Activated naive CD8-positive, alpha-beta T cell treated with anti-CD3 and anti-CD28 coated beads, Interleukin-2, amount 50 U/mL, for 16 hours (primary cell): ENCODE measurements at places on chromosomes 7 and 10.

GRCh38 chr10:89233033-89233432 is 18.5 kb downstream of the LIPA start:
- no peak for DNase-seq

GRCh38 chr10:81116990-81117389 is 579.3 kb downstream of the SH2D4B start:
- DNase-seq = no peak

GRCh38 chr10:84493361-84493760 is 165.0 kb downstream of the CCSER2 start:
- DNase-seq = no peak

DNA sequence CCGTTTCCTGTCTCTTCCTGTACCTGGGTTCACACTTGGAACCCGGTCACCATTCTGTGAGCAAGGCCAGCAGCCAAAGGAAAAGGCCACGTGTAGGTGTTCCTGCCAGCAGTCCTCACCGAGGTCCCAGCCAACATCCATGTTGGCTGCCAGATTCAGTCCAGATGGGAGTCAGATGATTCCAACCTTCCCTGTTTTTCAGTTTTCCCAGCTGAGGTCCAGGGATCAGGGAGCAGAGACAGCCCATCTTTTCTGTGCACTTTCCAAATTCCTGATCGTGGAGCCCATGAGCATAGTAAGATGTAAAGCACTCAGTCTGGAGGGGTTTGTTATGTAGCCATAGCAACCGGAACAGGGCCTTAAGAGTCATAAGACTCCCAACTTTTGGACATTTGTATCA is 3.9 kb upstream of the PVRIG start:
- no peak for DNase-seq

- DNase-seq = no peak
These were observed 1.0 kb downstream of the ATE1 start for GRCh38 chr10:121926671-121927317.

GRCh38 chr10:49679480-49679893 is at the start of gene C10orf53:
Gene C10orf53 (plus strand): TSS chr10:49679651. CDS start chr10:49679698, 47 bp downstream.
- no peak for DNase-seq

- no peak for DNase-seq
These were observed 73.2 kb downstream of the RHOBTB1 start for GRCh38 chr10:60870803-60871202.

GRCh38 chr10:22426653-22427052 is 81.4 kb downstream of the SPAG6 start:
- DNase-seq = no peak

DNA sequence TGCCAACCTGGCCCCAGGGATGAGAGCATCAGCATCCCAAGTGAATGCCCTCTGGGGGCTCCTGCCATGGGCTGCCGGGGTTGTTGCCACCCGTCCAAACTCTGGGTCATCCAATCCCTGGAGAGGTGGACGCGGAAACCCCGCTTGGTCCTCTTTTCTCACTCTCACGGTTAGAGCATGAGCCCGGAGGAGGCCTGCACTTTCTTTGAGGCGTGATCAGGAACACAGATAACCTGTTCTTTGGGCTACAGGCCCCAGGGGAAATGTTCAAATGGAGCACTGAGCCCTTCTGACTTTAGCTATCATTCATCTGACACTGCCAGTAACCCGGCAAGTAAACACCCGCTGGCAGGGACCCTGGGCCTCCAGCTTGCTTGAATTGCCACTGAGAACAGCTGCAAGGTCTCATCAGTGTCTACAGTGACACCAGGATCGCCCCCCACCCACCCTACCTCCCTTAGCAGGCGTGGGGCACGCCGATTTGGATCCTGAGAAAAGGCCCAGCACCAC is 29.4 kb upstream of the SLF2 start:
- DNase-seq = no peak

DNA sequence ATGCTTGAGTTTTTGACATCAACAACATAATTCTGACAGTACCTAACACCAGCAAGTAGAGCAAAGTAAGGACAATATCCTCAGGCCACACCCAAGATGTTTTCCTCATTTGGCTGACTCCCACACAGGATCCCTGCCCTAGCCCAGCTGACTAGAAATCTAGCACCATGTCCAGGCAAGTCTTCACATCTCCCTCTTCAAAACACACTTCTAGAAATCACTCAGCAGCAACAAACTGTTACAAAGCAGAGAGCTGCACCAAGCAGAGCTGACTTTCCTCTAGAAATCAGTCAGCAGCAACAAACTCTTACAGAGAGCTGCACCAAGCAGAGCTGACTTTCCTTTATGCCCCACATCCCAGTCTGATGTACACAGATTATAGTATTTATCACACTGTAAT is 7.7 kb downstream of the TMEM168 start:
- no peak for DNase-seq

DNA sequence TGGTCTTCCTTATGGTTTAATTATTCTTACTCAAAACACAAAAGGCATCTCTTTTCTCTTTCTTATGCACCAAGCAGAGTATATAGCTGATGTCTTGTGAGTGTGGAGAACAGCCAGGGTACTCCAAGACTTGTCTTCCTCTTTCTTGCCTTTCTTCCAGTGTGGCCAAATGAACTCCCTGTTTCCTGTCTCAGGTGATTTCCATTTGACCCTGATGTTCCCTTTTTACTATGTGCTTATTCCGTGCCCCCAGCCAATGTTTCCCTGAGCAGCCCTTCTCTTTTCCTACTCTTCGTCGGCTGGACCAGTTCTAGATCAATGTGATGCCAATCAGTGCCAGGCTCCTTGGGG is 12.6 kb downstream of the OR9A4 start:
- DNase-seq = no peak

DNA sequence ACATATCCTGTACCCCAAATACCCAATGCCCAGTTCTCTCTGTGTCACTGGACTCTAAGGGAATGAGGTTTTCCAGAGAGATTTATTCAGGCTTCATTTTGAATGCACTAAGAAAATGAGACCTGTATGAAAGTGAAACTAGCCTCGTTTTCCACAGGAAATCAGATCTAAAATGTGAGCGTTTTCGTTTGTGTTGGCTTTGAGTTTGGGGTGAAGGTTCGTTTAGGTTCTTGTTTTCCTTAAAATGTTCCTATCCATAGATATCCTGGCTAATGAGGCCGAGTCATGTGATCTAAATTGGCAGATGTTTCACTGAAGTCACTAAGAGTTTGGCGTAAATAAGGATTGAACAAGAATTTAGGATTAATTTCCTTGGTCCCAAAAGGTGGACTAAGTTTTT is 90.9 kb upstream of the BMPER start:
- no peak for DNase-seq

DNA sequence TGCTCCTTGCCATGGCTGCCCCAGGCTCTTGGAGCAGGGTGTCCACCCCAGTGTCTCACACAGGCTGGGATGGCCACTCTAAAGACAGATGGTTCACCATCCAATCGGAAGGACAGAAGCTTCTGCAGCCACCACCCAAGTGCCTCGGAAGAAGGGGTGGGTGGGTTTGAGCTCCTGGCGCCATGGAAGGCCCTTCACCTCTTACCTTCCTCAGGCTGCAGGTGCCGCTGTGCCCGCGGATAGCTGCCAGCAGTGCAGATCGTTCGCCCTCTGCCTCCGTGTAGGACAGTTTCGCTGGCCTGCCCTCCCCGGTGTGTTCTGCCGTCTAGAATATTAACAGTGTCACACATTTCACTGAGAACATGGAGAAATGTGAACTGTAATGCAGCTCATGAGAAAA is 243.6 kb upstream of the GRB10 start:
- no peak for DNase-seq

- DNase-seq = no peak
These were observed 1.3 kb upstream of the LRIT2 start for GRCh38 chr10:84226616-84227015.

- no peak for DNase-seq
These were observed 153.0 kb downstream of the DOCK4 start for GRCh38 chr7:112052993-112053736.

GRCh38 chr10:58637352-58637751 is 124.7 kb downstream of the BICC1 start:
- no peak for DNase-seq

DNA sequence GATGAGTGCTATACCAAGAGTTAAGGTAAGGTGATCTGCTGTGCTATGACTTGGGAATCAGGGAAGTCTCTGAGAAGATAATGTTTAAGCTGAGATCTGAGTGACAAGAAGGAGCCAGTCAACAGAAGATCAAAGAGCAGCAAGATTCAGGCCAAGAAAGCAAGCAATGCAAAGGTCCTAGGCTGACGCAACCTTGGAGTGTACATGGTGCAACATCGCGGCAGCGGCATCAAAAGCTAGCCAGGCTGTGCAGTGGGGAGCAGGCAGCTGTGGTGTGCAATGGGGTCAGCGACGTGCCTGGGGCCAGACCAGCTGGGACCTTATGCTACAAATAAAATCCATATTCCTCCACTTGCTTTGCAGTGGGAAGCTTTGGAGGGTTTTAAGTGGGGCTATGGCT is 324.1 kb downstream of the LRMDA start:
- no peak for DNase-seq

DNA sequence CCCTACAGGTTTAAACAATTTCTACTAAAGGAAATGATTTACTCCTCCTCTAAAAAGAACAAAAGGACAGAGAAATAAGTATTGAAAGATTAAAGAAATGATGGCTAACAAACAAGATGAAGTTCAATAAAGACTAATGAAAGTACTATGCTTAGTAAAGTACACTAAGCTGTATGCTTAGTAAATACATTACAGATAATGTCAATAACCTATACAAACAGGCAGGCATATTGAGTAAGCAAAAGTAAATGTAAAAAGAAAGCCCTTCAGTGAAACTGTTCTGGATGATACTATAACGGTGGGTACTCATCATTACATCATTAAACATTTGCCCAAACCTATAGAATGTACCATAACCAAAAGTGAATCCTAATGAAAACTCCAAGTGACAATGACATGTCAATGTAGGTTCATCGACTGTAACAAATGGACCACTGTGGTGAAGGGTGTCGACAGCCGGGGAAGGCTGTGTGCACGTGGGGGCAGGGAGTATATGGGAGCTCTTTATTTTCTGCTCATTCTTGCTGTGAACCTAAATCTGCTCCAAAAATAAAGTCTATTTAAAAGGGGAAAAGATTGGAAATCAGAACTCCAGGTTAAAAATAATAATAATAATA is 34.0 kb downstream of the CYTH3 start:
- DNase-seq = no peak

DNA sequence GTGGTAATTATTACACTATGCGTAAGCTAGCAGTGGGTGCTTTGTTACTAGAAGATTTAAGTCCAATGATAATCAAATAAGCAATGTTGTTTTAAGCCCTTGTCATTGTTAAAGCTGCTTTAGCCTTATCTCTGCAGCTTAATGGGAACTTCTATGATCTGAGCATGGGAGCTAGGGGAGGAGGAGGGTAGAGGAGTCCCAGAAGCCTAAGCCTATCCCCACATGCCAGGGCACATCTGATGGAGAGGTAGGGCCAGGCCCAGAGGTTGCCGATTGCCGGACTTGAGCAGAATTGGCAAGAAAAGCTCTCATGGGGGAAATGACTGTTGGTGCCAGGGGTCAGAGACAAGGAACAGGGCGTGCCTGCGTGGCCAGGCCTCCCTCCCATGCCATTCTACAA is 13.4 kb downstream of the CUBN start:
- DNase-seq = no peak

DNA sequence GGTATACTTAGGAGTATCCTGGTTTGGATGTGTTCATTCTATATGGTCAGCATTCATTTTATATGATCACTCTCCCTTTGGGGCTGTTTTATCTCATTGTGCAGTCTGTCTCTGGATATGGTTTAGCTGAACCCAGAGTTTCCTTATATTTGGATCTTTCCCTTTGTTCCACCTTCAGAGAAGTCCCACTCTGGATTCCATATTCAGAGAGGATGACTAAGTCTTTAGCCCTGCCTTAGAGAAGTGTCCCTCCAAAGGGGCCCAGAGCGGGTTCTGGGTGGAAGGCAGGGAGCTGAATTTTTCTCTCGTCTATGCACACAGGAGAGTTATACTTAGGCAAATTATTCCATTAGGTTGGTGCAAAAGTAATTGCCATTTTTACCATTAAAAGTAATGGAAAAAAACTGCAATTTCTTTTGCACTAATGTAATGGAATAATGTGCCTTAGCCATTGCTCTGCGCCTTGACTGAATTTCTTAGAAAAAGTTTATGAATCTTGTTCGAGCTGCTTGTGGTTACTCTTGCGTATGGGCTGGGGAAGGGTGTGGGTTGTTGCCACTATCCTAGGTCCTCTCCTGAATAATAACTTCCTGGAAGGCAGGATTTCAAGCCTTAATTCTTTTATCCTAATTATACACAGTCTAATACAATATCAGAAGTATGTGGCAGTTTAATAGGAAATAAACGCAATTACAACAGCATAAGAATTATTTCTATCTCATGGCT is 74.2 kb upstream of the MTPN start:
- DNase-seq = no peak

DNA sequence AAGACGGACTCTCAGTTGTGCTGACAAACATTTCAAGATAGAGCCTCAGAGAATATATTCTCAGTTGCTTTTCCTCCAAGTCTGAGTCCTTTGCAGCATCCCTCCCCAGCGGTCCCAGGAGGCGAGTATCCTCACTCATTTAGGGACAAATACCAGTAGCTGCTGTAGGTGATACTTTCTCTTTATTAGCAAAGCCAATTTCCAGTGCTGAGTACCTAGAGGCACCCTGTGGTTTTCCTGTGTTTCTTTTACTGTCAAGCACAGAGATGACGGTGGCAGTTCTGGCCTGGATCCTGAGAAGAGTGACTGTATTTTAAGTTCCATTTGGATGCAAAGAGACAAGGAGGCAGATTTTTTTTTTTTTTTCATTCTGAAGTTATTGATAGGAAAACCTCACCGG is 1058.4 kb downstream of the SORCS3 start:
- no peak for DNase-seq

- DNase-seq = no peak
These were observed 17.1 kb downstream of the PLXDC2 start for GRCh38 chr10:19833170-19833824.

GRCh38 chr7:138316421-138317043 is 143.5 kb upstream of the TRIM24 start:
- no peak for DNase-seq

GRCh38 chr7:34177476-34177875 is 272.1 kb downstream of the BMPER start:
- DNase-seq = no peak

DNA sequence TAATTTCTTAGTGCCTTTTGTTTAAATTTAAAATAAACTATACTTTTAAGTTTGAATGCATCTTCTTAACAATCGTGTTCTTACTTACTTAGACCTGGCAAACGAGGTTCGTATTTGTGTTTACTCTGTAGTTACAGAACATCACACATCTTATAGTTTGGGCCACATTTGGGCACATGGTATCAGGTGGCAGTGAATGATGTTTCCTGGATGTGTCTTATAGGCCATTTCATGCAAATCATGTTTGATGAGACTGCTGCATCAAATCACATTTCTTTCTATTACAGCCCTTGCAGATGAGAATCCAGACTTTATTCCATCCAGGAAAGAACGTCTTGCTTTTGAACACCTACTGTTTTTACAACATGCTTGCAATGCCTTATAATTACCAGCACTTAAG is 78.5 kb downstream of the RBM33 start:
- no peak for DNase-seq
